ENCODE measurements at places on chromosomes 4 and X.

DNA sequence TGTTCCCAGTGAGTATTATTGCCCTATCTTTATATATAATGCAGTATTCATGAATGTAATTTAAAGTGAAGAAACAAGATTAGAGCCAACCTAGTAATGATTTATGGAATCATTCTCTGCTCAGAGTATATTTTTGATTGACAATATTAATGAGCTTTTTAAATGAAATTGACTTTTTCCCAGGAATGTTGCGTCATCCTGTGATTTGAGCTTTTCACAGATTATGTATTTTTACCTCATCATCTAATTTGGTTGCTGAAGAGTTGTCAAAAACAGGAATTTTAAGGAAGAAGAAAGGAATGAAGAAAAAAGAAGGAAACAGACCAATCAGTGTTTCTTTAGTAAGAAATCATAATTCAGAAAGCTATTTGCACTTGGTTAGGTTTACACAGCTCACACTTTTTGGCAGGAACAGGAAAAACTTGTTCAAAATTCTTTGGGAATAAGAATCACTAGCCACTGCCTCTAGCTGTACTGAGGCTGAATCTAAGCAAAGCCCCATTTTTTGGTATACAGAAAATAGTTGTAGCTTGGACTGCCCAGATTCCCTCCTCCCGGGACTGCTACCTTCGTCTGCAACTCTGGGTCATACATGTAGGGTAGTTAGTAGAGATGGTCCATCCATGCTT lies 27.3 kb downstream of the EXOC1 start:
- no peak for DNase-seq

GRCh38 chr4:53490161-53490956 lies 100.9 kb downstream of the LNX1 start:
- DNase-seq: no peak

DNA sequence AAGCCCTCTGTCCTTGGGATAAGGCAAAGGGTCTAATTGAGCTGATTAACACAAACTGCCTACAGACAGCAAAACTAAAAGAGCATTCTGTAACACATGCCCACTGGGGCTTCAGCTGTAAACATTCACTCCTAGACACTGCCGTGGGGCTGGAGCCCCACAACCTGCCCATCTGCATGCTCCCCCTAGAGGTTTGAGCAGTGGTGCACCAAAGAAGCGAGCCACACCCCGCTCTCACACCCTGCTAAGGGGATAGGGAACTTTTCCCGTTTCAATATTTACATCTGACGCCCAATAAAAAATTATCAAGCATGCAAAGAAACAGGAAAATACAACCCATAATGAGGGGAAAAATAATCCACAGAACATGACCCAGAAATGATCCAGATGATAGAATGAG lies 46.9 kb upstream of the HSD17B10 start:
- DNase-seq: no peak

- no peak for DNase-seq
These were observed 13.6 kb upstream of the FREM3 start for GRCh38 chr4:143713955-143714625.

DNA sequence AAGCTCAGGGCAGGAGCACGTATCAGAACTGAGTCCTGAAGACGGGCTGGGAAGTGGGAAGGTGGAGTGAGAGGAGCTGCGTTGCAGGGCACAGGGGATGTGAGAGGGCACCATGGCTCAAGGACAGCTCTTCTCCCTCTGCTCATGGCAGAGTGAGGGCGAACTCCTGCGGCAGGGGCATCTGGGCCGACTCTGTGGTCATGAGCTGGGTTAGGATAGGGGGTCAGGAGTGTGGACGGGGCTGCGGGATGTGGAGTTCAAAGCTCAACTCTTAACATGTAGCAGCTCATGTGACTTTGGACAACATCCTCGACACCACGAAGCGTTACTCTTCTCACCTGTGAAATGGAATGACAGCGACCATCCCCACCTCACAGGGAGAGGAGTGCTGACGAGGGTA lies 19.4 kb upstream of the SORCS2 start:
- DNase-seq: no peak

- DNase-seq: no peak
These were observed 129.4 kb downstream of the CNKSR2 start for GRCh38 chrX:21503593-21503992.

DNA sequence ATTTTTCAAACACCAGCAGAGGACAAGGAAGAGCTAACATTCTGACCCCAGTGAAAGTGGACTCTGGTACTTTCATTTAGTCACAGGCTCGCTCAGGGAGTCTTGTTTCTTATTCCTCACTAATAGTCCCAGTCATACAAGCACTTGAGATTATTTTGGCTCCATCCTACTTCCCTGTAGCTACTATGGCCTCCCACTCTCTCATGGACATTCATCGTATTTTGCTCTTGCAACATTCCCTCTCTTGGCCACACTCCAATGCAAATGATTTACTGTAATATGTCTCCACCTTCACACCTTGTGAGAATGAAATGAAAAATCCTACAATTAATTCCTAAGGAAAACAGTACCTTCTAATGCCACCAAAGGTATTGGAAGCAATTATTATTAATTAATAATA lies 21.3 kb downstream of the PLRG1 start:
- DNase-seq: no peak

DNA sequence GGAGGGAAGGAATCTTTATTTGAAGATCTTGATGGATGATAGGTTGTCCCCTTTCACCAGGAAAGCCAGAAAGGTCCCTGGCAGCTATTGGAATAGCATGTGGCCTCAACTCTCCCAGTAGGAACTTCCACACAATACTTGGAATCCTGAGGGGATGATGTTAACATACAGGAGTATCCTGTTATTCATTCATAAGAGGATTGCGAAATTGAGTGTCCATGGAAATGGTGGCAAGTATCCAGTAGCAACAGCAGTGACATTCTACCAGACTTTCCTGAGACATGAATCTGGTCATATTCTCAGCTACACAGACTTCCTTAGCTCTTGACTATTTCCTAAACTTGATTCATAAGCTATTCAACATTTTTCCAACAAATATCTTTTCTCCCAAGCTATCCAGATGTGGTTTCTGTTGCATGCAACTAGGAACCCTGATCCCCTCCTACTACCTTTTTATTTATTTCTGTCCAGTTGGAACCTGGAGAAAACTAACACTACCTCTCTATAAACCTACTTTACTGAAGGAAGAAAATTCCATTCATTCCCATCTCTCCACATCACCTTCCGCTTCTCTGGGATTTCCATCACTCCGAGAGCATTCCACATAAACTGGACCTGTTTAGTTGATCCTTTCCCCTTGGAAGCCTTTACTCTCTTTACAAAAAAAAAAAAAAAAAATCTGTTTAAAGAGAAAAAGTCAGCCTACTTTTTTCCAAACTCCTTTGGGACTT lies 101.8 kb downstream of the ANXA5 start:
- DNase-seq: no peak

DNA sequence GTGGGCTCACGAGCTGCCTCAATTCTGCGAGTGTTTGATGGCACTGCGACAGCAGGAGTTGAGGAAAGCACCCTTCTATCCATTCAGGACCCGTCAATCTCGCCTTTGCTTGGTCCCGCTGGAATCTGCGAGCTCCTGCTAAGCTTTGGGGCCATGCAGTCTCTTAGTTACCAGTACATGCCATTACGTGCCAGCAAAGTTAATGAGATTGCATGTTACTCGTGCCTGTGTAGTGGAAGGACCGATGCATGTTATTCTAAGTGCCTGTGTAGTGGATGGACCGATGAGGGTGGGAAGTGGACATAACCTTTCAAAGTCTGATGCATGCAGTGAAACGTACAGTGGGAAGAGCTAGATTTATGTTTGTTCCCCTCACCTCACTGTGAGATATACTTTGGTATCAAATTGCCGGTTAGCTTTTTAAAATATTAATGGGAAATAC lies 569 bp downstream of the RPS3A start:
- no peak for DNase-seq

- no peak for DNase-seq
These were observed 62.6 kb downstream of the FAM114A1 start for GRCh38 chr4:38930204-38930603.

GRCh38 chr4:150140774-150141400 lies 62.6 kb downstream of the DCLK2 start:
- DNase-seq: no peak

DNA sequence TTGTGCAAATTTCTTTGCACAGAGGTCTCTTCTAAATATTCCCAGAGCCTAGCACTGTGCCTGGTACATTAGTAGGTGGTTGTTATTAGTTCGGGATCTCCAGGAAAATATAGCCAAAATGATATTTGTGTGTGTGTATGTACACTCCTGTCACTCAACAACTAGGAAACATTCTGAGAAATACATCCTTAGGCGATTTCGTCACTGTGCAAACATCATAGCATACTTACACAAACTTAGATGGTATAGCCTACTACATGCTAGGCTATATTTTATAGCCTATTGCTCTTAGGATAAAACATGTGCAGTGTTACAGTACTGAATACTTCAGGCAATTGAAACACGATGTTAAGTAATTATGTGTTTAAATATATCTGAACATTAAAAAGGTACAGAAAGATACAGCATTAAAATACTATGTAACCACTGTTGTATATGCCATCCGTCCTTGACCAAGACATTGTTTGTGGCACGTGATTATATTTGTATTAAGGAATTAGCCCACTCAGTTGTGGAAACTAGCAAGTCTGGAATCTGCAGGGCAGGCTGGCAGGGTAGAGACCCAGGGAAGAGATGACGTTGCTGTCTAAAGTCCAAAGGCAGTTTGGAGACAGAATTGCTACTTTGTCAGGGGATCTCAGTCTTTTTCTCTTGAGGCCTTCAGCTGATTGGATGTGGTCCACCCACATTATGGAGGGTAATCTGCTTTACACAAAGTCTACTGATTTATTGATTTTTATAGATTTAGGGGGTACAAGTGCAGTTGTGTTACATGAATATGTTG lies 106.9 kb downstream of the COL4A6 start:
- no peak for DNase-seq

DNA sequence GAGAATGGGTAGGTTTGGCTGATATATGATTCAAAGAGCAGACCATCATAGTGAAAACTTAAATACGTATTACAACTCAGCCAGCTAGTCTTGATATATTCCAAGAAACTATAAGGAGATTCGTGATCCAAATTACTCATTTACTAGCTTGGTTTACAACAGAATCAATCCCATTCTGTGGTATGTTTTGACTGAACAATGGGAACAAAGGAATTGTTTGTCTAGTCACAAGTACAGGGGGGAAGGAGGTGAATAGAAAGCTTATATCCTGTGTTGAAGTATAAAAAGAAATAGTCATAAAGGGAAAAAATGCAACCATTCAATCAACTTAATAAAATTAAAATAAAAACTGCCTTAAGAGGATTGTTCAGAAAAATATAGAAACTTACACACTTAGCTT lies 17.0 kb downstream of the C4orf54 start:
- no peak for DNase-seq

- no peak for DNase-seq
These were observed 111.6 kb downstream of the MAGEE2 start for GRCh38 chrX:75673468-75673867.

GRCh38 chr4:6910340-6910959 lies 824 bp downstream of the TBC1D14 start:
- no peak for DNase-seq

DNA sequence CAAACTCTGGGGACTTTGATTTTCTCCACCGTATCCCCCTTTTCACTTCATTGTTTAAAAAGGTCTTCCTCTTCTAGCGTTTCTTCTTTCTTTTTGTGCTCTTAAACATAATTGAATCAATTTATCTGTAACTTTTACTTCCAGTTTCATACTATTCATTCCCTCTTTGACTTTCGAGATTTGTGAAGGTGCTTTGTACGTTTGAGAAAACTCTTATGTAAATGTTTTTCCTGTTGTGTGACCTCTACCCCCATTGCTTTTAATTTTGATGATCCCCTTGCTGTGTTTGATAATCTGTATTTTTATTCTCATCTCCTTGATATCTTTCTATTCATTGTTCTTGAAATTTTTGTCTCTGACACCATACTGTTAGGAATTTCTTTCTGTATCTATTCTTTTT lies 4.8 kb downstream of the USP38 start:
- DNase-seq: no peak

- no peak for DNase-seq
These were observed 7.1 kb downstream of the KLF3 start for GRCh38 chr4:38670939-38671591.

DNA sequence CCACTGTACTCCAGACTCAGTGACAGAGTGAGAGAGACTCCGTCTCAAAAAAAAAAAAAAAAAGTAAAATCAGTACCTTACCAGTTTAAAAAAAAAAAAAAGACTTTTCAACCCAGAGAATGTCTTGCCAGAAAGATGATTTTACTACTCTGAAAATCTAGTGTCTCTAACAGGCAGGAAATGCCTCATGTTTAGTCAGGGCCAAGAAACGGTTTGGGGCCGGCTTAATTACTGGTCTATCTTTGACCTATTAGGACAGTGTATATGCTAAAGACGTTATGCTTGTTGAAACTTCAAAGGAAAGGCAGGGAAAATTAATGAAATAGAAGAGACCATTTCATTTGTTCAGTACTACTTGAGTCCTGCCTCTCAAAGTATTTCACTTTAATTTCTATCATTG lies 9.9 kb downstream of the BEND4 start:
- no peak for DNase-seq

DNA sequence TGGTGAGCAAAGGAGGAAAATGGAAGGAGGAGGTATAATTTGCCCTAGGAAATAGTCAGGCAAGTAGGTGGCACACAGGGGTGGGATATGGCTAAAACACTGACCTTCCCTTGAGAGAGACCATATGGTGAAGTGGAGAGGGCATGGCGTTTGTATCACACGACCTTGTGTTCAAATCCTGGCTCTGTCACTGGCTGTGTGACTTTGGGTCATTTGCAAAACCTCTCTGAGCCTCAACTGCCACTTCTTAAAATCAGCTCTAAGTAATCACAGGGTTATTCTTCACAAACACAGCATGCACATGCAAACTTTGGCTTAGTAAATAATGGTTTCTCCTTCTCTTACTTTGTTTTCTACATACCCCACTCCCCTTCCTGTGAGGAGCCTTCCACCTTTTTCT lies 8.7 kb downstream of the PDGFRA start:
- DNase-seq: no peak

DNA sequence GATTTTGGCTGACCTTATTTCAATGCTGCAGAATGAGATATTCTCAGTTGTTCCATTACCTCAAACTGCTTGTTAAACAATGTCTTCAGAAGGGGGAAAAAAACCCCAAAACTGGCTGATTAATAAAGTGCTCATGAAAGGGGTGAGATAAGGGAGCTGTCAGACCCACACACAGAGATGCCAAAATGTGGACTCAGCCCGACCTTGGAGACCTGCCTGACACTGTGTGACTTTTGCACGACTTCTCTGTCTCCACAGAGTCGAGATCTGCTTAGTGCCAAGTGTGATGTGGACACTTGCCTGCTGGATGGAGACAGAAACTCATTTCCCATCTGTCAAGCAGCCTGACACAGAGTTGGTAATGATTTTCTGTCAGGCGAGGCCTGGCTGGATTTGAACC lies 31.5 kb downstream of the REELD1 start:
- DNase-seq: no peak

- no peak for DNase-seq
These were observed 84.1 kb upstream of the MAGEA4 start for GRCh38 chrX:151828439-151829080.

- peak; percentile 59 for DNase-seq
These were observed 57.2 kb upstream of the FAM9C start for GRCh38 chrX:13101441-13102139.

Measured in activated CD4-positive, alpha-beta T cell treated with anti-CD3 and anti-CD28 coated beads for 4 hours (primary cell).